ENCODE measurements at places on chromosomes 1 and 21.

DNA sequence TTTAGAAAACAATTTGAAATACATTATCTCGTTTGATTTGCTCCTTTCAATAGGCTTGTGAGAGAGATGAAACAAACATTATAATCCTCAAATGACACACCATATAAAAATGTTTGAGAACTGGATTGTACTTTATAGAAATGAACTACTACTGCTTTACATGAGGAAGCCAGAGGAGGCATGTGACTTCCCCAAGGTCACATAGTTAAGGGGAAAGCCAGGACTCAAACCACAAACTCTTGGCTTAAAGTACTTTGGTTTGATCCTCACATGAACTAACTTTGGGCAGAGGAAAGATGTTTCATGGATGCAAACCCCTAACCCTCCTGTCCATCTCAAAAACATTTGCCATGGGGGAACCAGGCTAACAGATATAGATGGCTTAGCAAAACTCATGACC lies 4.7 kb downstream of the ARHGEF11 start:
- no peak for DNase-seq

GRCh38 chr1:232599178-232600041 lies 30.5 kb downstream of the SIPA1L2 start:
- no peak for DNase-seq

- no peak for DNase-seq
These were observed 12.0 kb upstream of the RBP7 start for GRCh38 chr1:9985001-9985400.

GRCh38 chr1:28281608-28282425 lies 22.5 kb downstream of the SESN2 start:
- DNase-seq, result no peak

GRCh38 chr1:58197811-58198210 lies 348.7 kb downstream of the OMA1 start:
- DNase-seq, result no peak

GRCh38 chr1:3386205-3387002 lies 68.1 kb upstream of the ARHGEF16 start:
- DNase-seq, result no peak

DNA sequence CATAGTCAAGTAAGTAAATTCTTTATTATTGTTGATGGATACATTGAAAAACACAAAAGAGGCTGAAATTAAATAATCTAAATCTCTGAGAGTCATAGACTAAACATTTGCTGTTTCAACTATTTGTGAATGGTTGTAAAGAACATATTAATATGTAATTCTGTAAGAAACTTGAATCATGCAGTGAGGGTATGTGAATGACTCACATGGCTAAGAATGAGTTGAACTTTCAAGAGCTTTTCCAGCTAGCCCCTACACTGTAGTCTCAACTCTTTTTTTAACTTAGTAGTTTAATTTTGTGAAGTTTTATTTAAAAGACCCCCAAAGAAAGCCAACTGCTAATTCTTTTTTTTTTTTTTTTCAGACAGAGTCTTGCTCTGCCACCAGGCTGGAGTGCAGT lies 588.1 kb downstream of the DPYD start:
- no peak for DNase-seq
